Effector CD8-positive, alpha-beta T cell (primary cell): ENCODE measurements at places on chromosomes 11 and 22.

DNA sequence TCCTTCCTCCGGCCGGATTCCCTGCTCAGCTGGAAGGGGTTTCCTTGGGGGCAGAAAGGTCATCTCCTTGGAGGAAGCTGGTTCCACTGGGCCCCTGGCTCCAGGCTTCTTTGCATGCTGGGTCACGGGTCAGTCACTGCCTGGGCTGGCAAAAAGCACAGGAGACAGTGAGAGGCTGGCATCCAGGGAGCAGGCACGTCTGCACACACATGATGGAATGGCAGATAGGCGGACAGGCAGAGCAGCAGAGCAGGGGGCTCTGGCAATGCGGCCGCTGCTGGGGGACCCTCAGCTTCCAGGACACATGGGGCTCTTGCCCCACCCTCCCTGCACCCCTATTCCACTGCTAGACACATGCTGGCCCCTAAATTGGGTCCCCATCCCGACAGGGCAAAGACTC, 40.4 kb downstream of the C11orf58 start:
- no peak for DNase-seq

DNA sequence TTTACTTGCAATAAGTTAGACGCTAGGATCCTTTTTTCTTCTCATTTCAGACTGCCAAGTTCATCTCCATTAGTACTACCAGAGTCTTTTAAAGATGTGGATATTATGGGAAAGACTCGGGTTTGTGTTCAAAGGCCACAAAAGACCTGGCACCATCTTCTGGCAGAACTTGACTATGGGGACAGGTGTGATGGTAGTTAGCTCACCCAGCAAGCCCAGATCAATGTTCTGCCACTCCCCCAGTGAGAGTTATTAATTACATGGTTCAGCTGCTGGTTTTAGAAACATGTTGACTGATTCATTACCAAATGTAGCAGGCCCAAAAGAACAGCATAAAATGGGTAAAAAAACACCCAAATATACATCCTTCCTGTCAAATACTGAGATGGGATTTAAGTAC, 333.5 kb upstream of the PITPNB start:
- DNase-seq, result no peak

DNA sequence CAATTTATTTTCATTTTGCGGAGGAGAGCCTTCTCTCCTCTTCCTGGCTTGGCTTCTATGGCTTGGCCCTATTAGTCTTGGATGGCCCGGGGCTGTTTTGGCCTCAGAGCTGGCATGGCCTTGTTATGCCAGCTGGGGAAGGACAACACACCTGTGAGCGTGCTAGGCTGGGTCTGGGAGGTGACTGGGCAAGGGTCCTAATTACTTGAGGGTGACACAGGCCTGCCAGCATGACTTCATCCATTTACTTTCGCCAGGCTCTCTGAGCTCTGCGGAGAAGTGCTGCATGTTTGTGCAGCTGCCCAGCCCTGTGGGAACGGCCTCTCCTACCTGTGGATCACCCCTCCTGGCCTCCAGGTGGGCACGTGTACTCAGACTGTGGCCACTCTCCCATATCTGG, 153.6 kb downstream of the SNX19 start:
- no peak for DNase-seq

GRCh38 chr11:36073411-36074203, 129.7 kb downstream of the LDLRAD3 start:
- no peak for DNase-seq

GRCh38 chr11:8342821-8343681, 79.4 kb upstream of the LMO1 start:
- DNase-seq, result no peak

DNA sequence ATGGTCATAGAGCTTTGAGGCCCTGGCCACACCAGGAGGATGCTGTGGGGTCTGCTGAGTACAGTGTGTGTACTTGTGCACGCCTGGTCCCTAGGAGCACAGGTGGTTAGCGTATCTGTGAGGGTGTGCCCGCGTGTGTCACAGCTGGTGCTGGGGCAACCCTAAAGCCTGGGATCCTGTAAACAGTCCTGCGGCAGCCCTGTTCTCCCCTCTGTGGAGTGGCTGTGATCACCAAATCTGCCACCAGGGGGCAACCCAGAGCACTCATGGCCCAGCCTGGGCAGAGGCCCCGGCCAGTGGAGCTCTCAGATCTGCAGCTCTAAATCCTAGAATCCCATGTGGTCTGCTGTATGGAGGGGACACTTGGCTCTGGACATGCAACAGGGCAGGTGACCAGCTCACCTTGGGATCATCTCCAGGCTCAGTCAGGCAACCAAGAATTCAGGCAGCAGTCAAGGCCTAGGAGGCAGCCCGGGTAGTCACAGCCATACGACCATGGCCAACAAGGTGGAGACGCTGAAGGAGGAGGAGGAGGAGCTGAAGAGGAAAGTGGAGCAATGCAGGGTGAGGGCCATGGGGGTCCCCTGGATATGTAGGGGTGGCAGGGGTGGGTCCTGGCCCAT, 3.9 kb downstream of the SH3BP1 start:
- peak; percentile 82 for DNase-seq
